ENCODE measurements at places on chromosomes 4 and X.

- no peak for DNase-seq
These were observed 88.5 kb downstream of the FAM193A start for GRCh38 chr4:2624782-2625530.

- DNase-seq, result no peak
These were observed 883.0 kb downstream of the TECRL start for GRCh38 chr4:63526251-63526650.

GRCh38 chrX:69374569-69374968 lies 129.6 kb upstream of the NALF2 start:
- no peak for DNase-seq

DNA sequence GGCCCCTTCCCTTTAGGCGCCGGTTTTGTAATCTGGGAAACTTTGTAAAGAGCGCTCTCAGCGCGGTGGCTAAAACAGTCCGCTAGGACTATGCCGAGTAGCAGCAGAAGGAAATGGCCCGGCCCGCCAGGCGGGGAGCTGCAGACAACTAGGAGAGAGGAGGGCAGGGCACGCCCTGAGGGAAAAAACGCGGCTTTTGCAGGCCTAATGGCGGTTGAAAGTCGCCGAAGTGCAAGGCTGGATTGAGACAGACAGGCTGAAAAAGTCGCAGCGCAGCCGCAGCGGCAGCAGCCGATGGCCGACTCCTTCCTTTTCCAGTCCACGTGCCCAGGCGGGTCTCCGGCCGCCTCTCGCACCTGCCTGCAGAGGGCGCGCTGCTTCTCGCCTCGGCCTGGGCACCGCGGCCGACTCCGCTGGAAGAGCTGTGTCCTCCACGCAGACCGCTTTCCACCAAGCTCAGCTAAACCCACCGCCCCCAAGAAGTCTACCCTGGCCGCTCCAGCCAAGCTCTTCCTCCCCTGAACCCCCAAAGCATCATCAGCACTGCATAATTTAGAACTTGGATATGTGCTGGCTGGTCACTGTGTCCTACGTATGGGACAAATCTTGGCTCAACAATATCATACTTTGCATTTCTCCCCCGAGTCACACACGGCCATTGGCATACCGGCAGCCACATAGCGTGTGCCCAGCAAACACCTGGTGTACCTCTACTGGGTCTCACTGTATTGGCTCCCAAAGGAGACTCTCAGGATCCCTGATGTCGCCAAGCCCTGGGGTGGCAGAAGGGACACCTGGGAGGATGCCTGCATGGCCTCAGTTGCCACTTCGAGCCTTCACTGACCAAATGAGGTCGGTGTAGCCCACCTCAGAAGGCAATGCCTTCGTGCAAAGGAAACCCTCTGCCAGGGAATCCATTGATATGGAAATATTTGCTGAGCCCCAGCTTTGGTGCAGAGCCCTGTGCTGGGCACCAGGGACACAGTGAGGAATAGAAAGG lies 14.5 kb downstream of the SLC25A5 start:
- peak; percentile 74 for DNase-seq

GRCh38 chrX:20672476-20672875 lies 405.8 kb upstream of the RPS6KA3 start:
- no peak for DNase-seq

GRCh38 chr4:138135610-138136009 lies 106.5 kb downstream of the SLC7A11 start:
- no peak for DNase-seq

DNA sequence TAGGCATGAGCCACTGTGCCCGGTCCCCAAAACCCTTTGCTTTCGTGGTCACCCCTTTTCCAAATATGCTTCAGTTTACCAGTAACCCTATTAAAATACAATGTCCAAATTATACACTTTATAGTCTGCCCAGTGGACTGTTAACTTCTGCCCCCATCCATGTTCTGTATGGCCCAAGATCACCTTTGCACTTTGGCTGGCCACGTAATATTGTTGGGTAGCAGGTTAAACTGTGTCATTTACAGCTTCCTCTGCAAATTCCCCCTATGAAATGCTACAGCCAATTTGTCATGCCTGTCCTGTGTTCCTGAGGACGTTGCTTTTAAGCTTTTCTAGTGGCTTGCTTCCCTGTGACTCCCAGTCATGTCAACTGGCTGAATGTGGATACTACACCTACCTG lies 101.1 kb upstream of the IL13RA1 start:
- DNase-seq, result no peak

DNA sequence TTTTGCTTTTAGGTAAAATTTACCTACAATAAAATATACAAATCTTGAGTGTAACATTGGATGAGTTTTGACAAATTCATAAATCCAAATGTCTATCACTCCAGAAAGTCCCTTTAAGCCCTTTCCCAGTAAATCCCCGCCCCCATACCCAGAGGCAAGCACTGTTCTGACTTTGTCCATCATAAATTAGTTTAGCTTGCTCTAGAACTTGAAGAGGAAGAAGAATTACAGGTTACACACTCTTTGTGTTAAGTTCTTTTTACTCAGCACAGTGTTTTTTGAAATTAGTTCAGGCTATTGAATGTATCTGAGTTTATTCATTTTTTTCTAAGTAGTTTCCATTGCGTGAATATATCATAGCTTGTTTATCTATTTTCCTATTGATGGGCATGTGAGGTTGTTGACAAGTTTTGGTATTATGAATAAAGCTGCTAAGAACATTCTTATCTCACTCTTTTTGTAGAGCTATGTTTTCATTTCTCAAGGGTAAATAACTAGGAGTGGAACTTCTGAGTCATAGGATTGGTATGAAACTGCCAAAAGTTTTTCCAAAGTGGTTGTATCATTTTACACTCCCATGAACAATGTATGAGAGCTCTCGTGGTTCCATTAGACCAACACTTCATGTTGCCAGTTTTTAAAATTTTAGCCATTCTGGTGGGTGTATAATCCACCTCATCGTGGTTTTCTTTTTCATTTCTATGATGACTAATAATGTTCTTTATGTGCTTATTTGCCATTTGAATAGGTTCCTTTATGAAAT lies 22.4 kb upstream of the HPSE start:
- DNase-seq, result no peak

DNA sequence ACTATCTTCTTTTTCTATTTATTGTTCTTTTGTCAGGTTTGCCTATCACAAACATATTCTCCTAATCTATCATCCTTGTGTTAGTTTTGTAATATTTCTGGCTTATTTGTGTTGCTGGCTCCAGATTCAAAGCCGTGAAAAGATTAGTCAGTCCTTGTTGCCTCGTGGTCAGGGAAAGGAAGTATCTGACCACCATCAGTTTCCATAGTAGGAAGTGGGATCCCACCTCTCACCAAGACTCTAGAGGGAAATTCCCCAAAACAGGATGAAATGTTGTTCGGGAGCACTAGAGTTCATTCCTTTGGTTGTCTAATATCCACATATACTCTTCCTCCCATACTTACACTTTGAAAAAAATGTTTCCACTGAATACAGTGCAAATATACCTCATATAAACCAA lies 131.0 kb upstream of the HUWE1 start:
- no peak for DNase-seq

DNA sequence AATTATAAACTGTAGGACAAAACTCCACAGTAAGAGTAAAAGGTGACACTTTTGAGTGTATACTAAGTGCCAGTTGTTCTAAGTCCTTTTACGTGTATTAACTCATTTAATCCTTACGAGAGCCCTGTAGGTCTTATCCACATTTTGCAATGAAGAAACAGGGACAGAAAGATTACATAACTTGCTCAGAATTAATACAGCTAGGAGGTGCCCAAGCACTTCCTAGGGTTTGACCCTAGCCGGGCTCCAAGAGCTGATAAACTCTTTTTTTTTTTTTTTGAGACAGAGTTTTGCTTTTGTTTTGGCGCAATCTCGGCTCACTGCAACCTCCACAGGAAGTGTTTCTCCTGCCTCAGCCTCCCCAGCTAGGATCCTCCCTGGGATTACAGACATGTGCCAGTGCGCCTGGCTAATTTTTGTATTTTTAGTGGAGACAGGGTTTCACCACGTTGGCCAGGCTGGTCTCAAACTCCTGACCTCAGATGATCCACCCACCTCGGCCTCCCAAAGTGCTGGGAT lies 110.4 kb downstream of the UBE2K start:
- DNase-seq, result no peak

GRCh38 chrX:100625985-100626491 lies 10.6 kb downstream of the TSPAN6 start:
- DNase-seq, result no peak

DNA sequence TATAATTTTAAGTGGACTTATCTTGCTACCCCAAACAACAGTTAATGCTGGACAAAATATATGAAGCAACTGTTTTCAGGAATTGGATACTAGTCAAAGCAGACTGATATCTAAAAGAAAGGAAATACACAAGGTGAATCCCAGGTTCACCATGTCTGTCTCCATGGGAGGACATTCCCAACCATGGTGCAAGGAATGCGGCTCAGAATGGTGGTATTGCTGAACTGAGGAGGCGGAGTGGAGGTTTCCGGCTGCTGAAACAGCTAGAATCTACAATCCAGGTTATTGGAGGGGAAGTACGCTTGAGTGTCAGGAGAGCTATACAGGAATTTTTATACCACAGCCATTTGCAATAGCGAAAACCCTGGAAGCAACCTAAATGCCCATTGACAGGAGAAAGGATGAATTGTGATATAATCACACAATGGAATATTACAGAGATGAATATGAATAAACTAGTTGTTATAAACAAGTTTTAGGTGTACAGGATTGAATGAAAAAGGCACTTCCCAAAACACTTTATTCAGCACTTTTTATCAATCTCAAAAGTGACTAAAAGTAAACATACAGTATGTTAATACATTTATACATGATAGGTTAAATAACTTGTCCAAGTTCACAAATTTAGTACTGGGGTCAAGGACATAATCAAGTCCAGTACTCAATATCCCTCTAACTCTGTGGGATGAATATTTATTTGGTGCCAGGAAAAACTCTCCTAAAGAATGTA lies 9.0 kb downstream of the HMGB2 start:
- no peak for DNase-seq

DNA sequence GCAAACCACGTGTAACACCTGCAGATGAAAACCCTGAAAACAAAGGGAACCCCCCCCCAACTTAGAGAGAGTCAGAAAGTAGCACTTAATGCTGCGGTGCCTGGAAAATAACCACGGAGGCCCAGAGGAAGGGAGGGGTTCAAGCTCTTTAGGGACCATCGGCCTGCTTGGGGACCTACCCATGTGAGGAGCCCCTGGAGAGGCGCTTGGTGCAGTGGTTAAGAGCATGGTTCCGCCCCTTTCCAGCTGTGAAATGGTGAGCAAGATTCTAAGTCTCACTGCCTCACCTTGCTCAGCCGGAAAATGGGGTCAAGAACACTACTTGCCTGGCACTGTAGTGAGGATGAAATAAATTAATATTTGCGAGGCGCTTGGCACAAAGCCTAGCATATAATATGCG lies 13.8 kb downstream of the SLC25A5 start:
- DNase-seq, result no peak

DNA sequence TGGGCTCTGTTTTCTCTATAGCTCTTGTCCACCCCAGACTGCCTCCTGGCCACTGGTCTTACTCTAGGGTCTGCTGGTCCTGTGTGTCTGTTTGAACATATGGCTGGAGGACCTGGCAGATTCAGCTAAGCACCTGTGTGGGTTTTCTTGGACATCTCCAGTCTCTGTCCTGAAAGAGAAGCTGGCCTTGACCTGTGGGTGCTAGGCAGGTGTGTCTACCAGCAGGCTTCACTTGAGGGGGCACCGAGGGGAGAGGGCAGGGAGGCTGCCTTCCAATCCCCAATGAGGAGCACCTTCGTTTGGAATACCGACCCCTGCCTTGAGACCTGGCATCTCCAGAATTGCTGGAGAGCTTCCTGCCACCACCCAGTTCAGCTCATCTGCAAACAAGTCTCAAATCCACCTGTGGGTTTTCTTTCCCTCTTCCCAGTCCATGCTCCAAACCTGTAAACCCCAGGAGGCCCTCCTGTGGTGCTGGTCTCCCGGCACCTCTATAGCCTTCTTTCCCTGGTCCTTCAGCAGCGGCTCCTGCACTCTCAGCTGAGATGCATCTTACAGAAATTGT lies 45.2 kb downstream of the HTRA3 start:
- no peak for DNase-seq

DNA sequence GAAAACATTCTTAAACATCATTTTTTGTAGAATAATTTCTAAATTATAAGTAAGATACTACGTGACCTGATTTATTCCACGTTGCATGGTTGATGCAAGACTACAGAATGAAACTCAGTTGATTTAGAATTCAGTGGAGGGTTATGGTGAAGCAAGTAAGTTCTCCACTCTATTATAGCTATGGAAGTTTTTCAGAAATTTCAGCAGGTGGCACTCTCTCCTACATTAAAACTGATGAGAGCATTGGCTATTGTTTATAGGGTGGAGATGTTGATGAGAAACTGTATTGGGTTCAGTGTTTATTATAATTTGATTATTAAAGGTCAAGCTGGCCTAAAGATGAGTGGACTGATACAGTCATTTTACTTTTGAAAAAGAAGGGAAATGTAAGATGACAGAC lies 88.0 kb downstream of the FNIP2 start:
- DNase-seq, result no peak

- DNase-seq, result no peak
These were observed 107.8 kb upstream of the GPC4 start for GRCh38 chrX:133523081-133523487.

GRCh38 chrX:69236641-69237040 lies 71.4 kb upstream of the PJA1 start:
- DNase-seq, result no peak

DNA sequence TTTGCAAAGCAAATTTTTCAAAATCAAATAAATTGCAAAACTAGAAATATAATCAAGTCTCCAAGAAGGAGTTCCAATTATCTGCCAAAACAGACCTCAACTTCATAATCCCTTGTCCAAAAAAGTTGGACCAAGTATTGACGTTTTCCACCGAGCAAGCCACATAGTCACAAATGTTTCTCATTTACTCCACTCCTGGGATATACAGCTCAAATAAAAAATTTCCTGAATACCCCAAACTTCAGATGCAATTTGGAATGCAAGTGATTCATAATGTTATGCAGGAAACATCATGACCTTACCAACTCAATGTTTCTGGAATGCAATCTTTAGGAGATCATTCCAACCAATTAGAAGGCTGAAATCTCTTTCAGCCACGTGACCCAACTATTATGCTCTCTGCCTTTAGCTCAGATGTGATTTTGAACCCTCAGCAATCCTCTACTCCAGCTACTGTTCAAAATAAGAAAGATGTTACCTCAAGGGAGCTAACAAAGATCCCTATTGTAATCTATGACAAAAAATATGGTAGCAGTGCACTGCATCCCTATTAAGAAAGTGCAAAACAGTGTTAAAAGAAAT lies 72.4 kb downstream of the PRDM5 start:
- no peak for DNase-seq

DNA sequence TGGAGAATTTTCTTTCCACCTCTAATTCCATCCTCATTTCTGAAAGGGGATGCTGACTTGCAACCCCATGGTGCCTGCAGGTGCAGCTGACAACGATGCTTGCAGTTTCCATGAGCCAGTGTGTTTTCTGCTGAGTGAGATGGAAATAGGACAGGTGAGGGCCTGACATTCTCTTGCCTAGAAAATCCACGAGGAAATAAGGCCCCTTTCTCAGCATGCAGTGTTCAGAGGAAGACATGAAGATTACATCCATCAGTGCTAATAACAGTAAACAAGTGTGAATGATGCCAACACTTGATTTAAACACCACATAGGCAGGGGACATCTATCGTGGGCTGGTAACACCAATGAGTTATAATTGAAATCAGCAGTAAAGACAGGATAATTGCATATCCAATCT lies 237.3 kb downstream of the NLGN4X start:
- DNase-seq, result no peak

GRCh38 chr4:81663368-81663767 lies 191.7 kb upstream of the RASGEF1B start:
- DNase-seq, result no peak

GRCh38 chrX:41317477-41318208 lies 16.3 kb upstream of the DDX3X start:
- DNase-seq, result no peak

GRCh38 chr4:101599620-101600019 lies 190.9 kb upstream of the BANK1 start:
- DNase-seq, result no peak

Measured in naive thymus-derived CD8-positive, alpha-beta T cell (primary cell).